ENCODE measurements at places on chromosomes 7 and 10.

GRCh38 chr7:111499027-111499426 is 63.3 kb downstream of the IMMP2L start:
- DNase-seq = no peak

- no peak for DNase-seq
These were observed 9.8 kb upstream of the FXYD4 start for GRCh38 chr10:43361547-43362190.

DNA sequence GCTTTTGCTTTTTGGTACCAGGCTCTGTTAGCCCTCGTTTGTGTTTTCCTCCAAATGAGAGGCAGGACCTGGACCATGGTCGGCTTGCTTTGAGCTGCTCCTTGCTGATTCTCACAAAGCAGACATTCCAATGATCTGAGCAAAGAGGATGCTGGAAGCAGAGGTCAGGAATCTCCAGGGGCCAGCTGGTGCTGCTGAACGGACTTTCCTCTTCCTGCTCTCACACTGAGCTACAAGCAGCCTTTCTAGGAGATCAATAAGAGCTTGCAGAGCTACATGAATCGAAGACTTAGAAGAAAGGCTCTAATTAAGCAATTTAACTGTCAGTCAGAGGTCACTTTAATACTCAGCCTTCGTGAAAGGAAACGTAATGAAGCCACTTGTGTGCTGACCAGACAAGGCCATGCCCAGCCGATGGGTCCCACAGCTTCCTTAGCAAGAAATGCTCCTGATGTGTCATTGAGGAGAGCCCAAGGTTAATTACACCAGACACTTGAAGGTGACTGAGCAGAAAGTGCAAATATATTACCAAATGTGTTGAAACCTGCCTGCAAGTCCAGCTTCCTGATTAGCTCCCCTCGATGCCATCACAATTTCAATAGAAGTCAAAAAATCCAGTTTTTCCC is 151.3 kb upstream of the RSU1 start:
- DNase-seq = no peak

- DNase-seq = no peak
These were observed 22.1 kb upstream of the SLIT1 start for GRCh38 chr10:97207756-97208346.

GRCh38 chr7:77473229-77474005 is 57.3 kb upstream of the GSAP start:
- peak; percentile 86 for DNase-seq

GRCh38 chr10:112735041-112735695 is 214.9 kb upstream of the TCF7L2 start:
- DNase-seq = no peak

GRCh38 chr10:68474021-68474420 is 2.2 kb upstream of the DNA2 start:
- DNase-seq = no peak

DNA sequence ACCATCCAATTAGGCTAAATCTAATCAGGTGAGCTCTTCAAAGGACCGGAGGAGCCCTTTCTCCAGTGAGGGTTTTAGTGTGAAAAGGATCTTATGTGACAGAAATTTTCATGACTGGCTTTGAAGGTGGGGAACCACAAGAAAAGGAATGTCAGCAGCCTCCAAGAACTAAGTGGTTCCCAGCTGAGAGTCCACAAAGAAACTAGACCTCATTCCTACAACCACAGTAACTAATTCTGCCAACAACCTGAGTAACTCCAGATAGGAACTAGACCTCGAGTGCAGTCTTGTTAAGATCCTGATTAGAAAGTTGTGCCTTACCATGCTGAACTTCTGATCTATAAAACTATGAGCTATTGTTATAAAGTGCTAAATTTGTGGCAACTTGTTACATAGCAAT is 51.3 kb downstream of the PCLO start:
- no peak for DNase-seq

GRCh38 chr7:7706101-7706511 is 12.3 kb downstream of the RPA3 start:
- no peak for DNase-seq

DNA sequence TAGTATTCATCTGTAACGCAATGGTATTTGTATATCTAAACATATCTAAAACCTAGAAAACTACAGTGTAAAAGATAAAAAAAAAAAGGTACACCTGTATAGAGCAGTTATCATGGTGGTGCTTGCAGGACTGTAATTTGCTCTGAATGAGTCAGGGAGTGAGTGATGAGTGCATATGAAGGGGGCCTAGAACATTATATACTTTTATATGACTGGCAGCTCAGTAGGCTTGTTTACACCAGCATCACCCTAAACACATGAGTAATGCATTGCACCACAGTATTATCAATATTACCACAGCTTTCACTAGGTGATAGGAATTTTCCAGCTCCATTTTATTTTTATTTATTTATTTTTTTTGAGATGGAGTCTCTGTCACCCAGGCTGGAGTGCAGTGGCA is 40.8 kb downstream of the TRIM24 start:
- no peak for DNase-seq

DNA sequence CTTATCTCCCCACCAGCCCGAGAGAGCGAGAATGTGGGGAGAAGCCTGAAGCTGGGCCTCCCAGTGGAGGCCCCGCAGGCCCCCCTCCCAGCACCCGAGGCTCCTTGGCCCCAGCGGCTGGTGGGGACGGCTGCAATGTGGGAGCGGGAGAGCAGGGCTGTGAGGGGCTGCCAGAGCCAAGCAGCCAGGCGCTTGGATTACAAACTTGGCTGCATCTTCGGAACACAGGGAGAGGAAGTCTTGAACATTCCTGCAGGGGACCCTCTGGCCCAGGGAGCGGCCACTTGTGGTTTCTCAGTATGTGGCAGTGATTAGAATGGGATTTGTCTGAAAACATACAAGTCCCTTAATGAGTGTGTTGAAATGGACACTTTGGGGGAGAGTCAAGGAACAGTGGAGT is 23.2 kb downstream of the ELN start:
- no peak for DNase-seq

DNA sequence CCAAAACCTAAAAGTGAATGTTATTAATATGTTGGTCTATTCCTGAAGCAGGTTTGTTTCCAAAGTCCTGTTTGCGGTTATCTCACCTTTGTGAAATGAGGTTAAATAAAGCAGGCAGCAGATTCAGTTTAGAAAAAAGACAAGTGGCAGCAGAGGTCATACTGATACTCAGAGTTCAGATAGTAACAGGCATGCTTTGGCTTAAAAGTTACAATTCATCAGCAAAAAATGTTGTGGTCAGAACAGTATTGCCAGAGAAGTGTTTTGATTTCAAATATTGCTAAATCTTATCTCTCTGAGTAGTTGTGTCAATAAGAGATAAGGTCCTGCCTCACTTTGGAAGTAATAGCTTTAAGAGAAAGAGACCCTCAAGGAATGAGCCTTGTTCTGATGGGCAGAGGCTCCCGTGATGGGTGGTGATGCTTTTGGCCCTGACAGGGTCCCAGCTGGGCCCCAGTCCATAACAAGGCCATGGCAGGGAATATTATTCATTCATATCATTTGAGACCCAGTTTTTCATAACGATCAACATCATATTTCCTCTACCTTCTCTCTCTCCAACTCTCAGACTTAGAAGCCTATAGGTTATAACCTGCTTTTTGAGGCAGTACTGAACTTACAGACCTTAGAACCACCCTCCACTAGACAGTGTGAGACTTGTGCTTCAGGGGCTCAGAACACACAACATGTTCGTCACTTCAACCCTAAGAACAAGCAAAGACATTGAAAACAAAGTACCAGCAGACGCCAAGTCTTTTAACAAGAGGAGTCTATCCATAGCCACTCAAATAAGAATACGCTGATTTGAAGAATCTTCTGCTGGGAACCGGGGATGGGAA is 58.5 kb upstream of the AHR start:
- DNase-seq = peak; percentile 13

DNA sequence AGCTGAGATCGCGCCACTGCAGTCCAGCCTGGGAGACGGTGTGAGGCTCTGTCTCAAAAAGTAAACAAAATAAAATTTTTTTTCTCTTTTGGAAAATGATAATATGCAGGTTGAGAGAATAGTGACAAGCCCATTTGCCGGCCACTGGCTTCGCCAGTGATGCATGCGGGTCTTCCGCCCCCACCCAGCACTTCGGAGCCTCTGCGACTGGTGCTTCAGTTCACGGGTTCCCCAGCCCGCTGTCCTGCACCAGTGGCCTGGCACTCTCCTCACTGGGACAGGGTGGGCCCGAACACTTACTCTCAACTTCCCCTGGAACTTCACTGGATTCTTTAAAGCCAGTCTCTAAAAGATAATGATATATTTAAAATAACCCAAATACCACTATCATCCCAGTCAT is 2.7 kb downstream of the SUN1 start:
- DNase-seq = no peak

GRCh38 chr7:15571301-15571878 is 9.6 kb upstream of the AGMO start:
- DNase-seq = no peak

DNA sequence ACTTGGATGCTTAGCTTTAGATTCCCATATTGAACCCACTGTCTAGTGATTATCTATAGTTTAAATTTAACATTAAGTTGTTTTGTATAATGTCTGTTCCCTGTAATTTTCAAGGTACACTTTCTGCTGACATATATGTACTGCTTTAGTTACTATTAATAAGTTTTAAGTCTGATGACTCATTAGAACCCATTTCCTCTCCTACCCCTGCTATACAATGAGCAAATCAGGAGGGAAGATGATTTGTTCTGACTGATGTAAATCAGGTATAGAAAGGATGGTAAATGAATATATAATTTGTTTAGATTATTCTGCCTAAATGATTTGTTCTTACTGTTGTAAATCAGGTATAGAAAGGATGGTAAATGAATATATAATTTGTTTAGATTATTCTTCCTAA is 691.8 kb downstream of the NXPH1 start:
- DNase-seq = peak; percentile 3

DNA sequence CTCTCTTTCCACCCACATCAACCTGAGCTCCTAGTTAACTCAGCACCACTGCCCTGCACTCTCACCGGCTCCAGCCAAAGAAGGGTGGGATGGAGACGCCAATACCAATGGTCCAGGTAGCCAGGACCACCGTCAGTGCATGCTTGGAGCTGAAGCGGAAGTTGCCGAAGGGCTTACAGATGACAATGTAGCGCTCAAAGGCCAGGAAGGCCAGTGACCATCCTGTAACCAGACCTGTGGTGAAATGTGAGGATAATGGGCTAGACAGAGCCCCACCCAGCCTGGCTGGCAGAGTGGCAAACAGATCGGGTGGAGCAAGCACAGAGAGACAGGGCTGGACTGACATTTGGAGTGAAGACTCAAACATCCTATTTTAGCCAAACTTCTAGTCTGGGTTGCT is 673 bp downstream of the OPN1SW start:
- DNase-seq = no peak

- no peak for DNase-seq
These were observed 607 bp upstream of the SMO start for GRCh38 chr7:129187681-129188371.

GRCh38 chr7:10672186-10672585 is 301.5 kb upstream of the PHF14 start:
- no peak for DNase-seq

DNA sequence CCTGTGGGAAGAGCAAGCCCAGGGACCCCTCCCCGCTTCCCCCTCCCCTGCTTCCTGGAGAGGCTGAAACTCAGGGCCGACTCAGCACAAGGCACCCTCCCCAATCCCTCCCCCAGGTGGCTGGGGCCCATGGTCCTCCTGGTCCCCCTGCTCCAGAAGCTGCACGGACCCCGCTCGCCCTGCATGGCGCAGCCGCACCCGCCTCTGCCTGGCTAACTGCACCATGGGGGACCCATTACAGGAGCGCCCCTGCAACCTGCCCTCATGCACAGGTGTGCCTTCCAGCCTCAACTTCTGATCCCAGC is 19.7 kb upstream of the ZNF862 start:
- DNase-seq = no peak

DNA sequence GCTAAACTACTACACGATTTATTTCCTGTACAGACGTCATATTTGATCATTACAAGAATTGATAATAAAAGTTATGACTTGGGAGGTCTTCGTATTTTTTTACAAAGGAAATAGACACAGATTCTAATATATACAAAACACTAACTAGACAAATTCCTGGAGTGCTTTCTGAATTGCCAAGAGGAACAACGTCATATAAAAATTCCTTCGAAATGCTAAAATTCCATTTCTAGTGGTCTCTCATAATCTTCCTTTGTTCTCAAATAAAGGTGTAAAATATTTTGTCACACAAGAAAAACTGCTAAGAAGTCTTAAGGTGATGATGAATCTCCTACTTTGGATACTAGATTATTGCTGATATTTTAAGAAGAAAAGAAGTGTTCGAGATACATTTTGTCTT is 85.4 kb downstream of the CDK6 start:
- no peak for DNase-seq

DNA sequence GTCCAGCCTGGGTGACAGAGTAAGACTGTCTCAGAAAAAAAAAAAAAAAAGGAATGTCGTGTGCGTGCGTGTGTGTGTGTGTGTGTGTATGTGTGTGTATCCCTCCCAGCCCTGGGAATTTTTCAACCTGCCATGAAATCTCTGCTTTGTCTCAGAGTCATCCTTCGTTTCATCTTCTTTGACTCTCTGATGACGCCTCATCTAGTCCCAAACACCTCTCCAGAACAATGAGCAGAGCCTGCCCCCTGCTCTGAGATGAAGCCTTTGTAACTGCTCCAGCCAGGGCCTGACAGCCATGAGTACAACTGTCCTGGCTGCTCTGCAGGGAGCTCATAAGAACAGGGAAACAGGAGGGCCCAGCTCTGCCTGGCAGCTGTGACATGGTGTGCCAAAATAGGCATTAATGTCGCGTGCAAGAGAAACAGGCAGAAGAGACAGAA is 149.5 kb downstream of the FAM107B start:
- peak; percentile 59 for DNase-seq

GRCh38 chr7:134836447-134836846 is 57.0 kb downstream of the CALD1 start:
- DNase-seq = peak; percentile 0

DNA sequence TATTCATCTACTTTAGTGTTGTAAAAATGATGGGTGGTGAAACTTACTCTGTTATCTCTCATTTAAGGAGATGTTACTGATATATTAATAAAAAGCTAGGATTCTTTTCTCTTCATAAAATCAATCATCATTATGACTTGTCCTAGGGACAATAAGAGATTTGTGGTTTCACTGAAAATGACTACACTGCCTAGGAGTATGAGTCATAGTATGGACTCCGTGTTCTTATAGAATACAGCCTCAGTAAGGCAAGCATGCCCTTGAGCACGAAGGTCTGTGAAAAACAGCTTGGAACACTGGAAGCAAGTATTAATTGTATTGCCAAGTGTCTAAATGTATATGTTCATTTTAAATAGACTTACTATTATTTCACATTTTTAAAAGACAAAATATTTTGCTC is 749.2 kb upstream of the PCDH15 start:
- DNase-seq = no peak

- DNase-seq = no peak
These were observed 89.6 kb downstream of the LRRC4 start for GRCh38 chr7:127941476-127942210.

DNA sequence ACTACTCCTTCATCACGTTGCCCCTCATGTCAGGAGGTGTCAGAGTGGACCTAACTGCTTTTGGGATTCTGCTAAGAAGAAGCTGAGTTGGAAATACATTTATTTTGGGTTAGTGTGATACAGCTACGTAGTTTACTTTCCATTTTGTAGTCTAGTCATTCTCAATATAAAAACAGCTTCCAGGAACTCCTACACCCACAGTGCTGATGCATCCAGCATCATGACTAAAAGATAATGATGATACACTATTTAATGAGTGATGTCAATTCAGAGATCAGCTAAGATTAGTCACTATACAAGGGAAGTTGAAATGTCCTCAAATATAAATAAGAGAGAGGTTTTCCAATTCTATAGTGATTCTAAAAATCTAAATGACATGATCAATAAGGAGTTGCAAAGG is 264.2 kb upstream of the SLC26A5 start:
- no peak for DNase-seq

GRCh38 chr7:100446040-100446439 is 9.7 kb upstream of the PPP1R35 start:
- no peak for DNase-seq

Measured in MV-4-11 (cell line).